ENCODE measurements at places on chromosomes 2 and 18. TPM values are rescaled to one million over a fixed set of nuclear protein-coding genes. Genes with fewer than 3 reads are reported as not detected.

DNA sequence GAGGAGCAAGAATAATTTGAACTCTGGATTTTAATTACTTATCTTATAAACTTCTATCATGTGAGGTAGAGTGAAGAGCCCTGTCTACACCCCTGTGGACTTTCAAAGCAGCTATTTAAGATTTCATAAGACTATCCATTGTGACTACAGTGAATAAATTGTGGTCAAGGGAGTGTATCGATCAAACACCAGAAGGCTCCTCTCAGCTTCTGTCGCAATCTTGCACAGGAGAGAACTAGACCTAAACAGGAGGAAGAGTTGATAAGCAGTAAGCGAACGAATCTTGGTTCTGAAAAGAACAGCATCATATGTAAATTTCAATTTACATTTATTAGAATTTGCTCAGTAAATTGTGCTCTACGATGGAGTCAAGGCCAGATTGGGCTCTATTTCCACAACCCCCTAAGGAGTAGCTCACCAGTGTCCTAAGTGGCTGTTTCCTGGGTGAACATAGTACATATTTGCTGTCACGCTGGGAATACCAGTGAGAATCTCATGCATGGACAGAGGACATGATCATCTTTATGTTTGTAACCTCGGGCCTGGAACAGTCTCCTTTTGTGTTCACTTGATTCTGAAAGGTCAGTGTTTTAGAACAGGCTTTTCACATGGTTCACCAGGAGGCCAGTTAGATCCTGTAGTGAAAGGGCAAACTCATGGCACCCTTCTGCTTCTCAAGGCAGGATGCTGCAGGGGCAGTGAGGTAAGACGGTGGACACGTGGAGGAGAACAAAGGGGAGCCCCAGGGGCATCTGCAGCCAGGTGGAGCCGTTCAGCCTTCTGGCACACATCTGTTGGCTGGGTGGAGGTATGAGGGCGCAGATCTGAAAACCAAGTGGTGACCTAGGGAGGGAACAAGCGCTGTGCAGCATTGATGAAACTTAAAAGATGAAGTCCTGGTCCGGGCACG, 33.3 kb downstream of the NPAS2 start:
- H3K4me1 ChIP-seq = no peaks in the 10 kb centered on the region
- H3K27me3 ChIP-seq = peaks cover 3% of the 10 kb centered on the region
- H3K27ac ChIP-seq = no peak overlapping the region

GRCh38 chr2:959457-959856, 8.8 kb downstream of the SNTG2 start:
- H3K36me3 ChIP-seq = no peaks in the 10 kb centered on the region
- H3K4me3 ChIP-seq = no peak overlapping the region
- no peaks in the 10 kb centered on the region for H3K27me3 ChIP-seq

DNA sequence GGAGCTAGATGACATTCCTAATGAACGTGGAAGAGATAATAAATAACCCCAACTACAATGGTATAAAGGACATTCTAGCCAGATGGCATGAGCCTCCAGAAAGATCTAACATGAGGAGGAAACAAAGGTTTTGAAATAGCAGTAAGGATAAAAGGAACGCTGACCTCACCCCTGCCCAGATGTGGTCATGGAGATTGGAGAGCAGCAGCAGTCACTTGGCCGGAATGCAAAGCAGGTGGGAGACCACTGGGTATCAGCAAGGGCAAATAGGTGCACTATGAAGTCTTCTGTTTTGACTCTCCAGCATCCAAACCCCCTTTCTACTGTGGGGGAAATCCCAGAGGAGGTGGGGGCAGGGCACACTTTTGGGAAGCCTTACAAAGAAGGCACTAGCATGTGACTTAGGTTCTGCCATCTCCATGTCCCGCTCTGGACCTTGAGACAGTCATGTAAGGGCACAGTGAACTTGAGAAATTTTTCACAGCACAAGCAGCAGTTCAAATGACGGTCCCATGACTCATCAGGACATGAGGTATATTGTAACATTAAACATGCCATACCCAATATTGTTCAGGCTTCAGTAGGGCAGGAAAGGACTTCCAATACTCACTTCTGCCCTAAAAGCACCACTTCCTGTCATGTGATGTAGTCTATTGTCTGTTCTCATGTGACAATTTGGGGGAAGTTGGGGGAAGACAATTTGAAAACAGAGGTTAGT, 55.2 kb downstream of the METTL4 start:
- no peaks in the 10 kb centered on the region for H3K36me3 ChIP-seq
- no peak overlapping the region for H3K27ac ChIP-seq
- H3K27me3 ChIP-seq = no peaks in the 10 kb centered on the region
- peaks cover 5% of the 10 kb centered on the region for H3K4me1 ChIP-seq
- no peak overlapping the region for H3K4me3 ChIP-seq

- H3K36me3 ChIP-seq = no peaks in the 10 kb centered on the region
- H3K27ac ChIP-seq = no peak overlapping the region
- no peak overlapping the region for H3K4me3 ChIP-seq
- H3K27me3 ChIP-seq = no peaks in the 10 kb centered on the region
Measured at GRCh38 chr2:54073796-54074195, 41.6 kb upstream of the ACYP2 start.

DNA sequence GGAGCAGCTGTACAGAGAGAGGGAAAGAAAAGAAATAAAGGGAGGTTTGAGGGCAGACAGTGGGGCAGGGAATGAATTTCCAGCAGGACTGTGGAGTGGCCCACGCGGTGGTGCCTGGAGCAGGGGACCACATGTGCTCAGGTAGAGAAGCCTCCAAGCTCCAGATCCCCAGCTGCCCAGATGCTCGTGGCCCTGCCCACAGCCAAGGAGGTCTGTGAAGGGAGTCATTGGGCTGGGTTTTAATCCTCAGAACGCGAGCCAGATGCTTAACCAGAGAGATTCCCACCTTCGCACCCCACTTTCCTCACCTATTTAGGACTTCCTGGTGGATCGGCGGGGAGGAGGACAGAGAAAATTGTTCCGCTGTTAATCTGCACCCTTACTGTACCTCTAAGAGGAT, 369.4 kb downstream of the PARD3B start:
- no peak overlapping the region for H3K4me3 ChIP-seq
- DNase-seq = no peak
- no peaks in the 10 kb centered on the region for H3K36me3 ChIP-seq
- no peaks in the 10 kb centered on the region for H3K27me3 ChIP-seq
- H3K27ac ChIP-seq = no peak overlapping the region

GRCh38 chr2:101563849-101564248, 88.9 kb upstream of the RFX8 start:
- no peak overlapping the region for H3K27ac ChIP-seq
- peaks cover 6% of the 10 kb centered on the region for H3K27me3 ChIP-seq
- DNase-seq = no peak
- peaks cover 8% of the 10 kb centered on the region for H3K4me1 ChIP-seq
- H3K36me3 ChIP-seq = peaks cover 2% of the 10 kb centered on the region

DNA sequence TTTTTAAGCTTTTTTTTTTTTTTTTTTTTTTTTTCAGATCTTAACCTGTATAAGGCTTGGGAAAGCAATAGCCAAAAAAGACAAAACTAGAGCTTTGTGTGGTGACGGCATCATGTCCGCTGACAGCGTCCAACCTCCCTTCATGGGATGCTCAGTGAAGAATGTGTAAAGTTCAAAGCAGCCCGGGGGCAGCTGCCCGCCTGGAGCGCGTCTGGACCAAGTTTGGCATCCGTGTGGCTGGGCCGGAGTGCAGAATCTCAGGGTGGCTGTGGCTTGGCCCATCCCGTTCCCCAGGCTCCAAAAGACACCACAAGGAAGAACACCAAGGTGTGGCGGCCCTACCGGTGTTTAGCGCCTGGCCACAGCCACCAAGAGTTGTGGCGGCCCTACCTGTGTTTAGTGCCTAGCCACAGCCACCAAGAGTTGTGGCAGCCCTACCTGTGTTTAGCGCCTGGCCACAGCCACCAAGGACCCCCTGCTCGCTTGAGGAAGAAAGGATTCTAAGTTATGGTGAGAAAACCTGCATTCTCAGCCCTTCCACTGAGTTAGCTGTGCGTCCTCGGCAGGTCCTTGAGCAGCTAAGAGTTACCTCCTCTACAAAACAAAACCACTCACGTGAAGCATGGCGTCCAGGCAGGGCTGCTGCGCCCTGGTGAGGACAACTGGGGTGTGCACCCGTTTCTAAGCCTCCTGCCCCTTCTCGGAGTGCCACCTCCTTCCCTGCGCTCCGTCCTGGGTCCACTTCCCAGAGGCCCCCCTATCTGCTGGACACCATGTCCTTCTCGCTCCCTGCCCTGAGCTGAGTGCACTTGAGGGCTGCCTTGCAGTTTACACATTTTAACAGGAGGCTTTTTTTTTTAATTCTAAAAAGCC, 103.6 kb upstream of the SALL3 start:
- H3K27me3 ChIP-seq = peaks cover 17% of the 10 kb centered on the region
- H3K4me1 ChIP-seq = no peaks in the 10 kb centered on the region
- DNase-seq = no peak
- no peaks in the 10 kb centered on the region for H3K36me3 ChIP-seq
- no peak overlapping the region for H3K27ac ChIP-seq

- DNase-seq = no peak
- H3K4me1 ChIP-seq = no peaks in the 10 kb centered on the region
- H3K4me3 ChIP-seq = no peak overlapping the region
Measured at GRCh38 chr2:220394433-220394832, 767.0 kb downstream of the SLC4A3 start.

DNA sequence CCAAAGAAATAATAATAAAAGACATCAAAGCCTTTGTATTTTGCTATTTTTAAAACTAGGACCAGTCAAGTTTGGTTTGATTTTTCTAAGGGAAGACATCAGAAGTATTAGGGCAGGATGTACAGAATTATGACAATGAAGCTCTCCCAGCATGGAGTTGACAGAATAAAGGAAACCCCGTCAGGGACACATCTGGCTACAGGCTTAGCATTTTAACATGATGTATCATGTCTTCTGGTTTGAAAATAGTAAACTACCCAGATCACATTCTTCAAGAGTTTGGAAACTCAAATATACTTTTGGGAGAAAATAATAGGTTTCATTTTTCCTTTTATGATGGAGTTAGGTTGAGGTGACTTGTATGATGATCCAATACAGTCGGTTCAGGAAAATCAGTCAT, 552.0 kb upstream of the CDH2 start:
- H3K4me3 ChIP-seq = no peak overlapping the region
- H3K4me1 ChIP-seq = no peaks in the 10 kb centered on the region
- H3K27me3 ChIP-seq = no peaks in the 10 kb centered on the region
- DNase-seq = no peak
- H3K27ac ChIP-seq = no peak overlapping the region
- H3K36me3 ChIP-seq = no peaks in the 10 kb centered on the region

GRCh38 chr2:38876407-38876806, 631 bp downstream of the MORN2 start:
- H3K4me1 ChIP-seq = peaks cover 10% of the 10 kb centered on the region
- no peak overlapping the region for H3K27ac ChIP-seq
- no peaks in the 10 kb centered on the region for H3K36me3 ChIP-seq
- DNase-seq = no peak
- no peaks in the 10 kb centered on the region for H3K27me3 ChIP-seq
- H3K4me3 ChIP-seq = peak overlapping the region; percentile 88

GRCh38 chr18:50080316-50080715, 114.6 kb downstream of the MYO5B start:
- H3K4me1 ChIP-seq = no peaks in the 10 kb centered on the region
- H3K36me3 ChIP-seq = no peaks in the 10 kb centered on the region
- no peak for DNase-seq

DNA sequence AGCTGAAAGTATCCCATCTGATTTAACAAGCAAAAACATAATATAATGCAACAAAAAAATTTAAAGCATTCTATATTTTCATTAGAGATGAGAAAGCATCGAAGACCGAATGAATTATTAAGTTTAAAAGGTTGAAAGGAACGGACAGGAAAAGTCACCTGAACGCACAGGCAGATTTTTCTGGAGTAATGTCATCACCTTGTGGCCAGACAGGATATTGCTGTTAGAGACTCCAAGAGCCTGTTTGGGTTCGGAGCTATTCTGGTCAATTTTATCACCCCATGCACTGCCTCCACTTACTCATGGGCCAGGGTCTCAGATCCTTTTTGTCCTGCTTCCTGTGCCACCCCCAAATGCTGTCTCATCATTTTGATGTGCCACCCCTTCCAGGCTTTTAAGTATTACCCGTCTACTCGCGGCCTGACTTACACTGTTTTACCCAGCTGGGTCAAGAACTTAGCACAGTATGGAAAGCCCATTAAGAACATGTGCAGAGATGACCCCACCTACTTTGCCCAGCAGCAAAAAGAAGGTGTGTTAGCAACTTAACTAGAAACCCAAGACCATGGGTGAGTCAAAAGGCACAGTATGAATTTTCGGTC, 27.3 kb downstream of the GKN2 start:
- H3K27ac ChIP-seq = no peak overlapping the region
- no peaks in the 10 kb centered on the region for H3K27me3 ChIP-seq
- no peaks in the 10 kb centered on the region for H3K4me1 ChIP-seq
- H3K4me3 ChIP-seq = no peak overlapping the region

GRCh38 chr2:128438091-128438490, 119.4 kb upstream of the HS6ST1 start:
- H3K4me3 ChIP-seq = no peak overlapping the region
- peaks cover 54% of the 10 kb centered on the region for H3K27me3 ChIP-seq
- no peak overlapping the region for H3K27ac ChIP-seq
- no peaks in the 10 kb centered on the region for H3K4me1 ChIP-seq

DNA sequence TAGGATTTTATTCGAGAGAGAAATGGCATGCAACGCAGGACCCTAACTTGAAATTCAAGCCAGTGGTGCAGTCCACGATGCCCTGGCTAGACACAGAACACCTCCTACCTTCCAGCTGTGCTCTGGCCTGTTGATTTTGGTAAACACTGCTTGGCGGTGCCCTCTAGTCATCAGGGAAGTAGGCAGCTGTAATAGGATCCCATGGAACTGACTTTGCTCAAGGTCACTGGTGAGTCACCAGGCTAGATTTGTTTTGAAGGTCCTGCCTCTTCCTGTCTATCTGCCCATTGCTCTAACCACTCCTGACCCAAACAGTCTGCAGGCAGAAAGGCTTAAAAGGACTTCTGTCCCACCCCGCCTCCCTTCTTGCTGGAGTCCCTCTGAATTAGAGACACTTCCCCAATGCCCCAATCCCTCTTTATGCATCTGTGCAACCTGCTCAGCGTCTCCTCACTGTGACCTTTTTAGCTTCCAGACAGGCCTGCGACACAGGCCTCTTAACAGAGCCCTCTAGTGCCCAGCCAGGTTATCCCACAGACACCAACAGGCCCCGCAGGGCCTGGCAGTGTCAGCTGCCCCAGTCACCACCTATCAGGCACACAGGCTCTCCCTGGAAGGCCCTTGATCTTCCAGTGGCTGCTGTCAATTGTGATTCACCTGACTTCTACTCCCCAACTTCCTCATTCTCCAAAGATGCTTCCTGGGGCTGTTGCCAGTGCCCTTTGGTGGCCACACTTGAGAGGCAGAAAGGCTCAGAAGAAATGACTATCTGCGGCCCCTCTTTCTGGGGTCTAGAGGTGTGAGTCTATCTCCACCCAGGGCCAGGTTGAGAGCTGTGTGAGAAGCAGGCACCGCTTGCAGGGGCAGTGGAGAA, 5.2 kb downstream of the TMEM127 start:
- peaks cover 75% of the 10 kb centered on the region for H3K4me1 ChIP-seq
- H3K27me3 ChIP-seq = no peaks in the 10 kb centered on the region
- no peak overlapping the region for H3K4me3 ChIP-seq

GRCh38 chr18:1604751-1605150, 700.1 kb downstream of the ADCYAP1 start:
- no peaks in the 10 kb centered on the region for H3K4me1 ChIP-seq
- H3K27ac ChIP-seq = no peak overlapping the region
- H3K4me3 ChIP-seq = no peak overlapping the region
- DNase-seq = no peak

GRCh38 chr2:239660390-239661230, 259.8 kb upstream of the HDAC4 start:
- no peak overlapping the region for H3K4me3 ChIP-seq
- H3K27ac ChIP-seq = no peak overlapping the region
- H3K36me3 ChIP-seq = no peaks in the 10 kb centered on the region
- H3K4me1 ChIP-seq = no peaks in the 10 kb centered on the region

The GREB1L gene
- total RNA-seq = not detected

The LRP1B gene
- not detected for total RNA-seq

The CDH19 gene
- total RNA-seq = not detected

The NCKAP5 gene
- total RNA-seq = not detected
